Left lung (tissue), 14 donors: ENCODE measurements at places on chromosomes 3 and 15. TPM values are rescaled to one million over a fixed set of nuclear protein-coding genes. Genes with fewer than 3 reads are reported as not detected.
A peak's percentile ranks its signal among the peaks of the same experiment; 100 is the strongest.

DNA sequence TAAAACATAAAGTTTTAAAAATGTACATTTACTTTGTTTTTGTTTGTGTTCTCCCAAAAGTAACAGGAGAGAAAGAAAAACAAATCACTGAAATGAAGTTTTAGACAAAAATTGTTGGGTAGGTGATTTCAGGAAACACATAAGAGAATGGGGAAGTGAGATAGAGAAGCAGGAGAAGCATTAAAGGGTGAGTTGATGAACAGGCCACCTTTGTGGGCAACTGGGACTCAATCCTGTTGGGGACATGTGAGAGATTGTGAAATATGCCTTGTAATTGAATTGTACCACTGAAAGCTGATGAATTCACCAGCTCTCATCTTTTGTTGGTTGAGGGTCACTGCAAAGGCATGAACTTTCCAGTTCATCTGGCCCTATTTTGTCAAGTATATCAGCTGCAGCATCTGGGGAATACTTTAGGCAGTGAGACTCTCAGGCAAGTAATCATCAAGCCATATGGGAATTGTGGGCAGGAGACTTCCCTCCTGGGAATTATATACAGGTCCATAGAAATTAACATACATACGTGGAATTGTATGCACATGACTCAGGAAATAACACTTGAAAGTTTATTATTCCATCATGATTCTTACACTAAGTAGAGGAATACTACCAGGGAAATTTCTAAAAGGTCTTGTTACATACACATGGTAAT lies 181.0 kb downstream of the ZBBX start:
- no peak for DNase-seq

DNA sequence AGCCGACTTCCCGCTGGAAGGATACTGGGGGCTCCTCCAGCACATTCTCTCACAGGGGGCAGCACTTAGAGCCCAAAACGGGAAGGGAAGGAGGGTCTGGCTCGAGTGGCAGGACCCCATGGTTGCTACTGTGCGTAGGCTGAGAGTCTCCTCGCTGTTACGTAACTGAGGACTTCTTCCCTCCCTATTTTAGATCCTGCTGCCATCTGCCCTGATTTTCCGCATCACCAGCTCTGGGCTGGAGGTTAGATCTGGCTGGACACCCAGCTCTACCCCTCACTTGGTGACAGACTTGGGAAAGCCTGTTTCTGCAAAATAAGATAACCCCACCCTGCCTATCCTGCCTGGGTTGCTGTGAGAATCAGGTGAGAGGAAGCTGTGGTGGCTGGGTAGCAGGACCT lies 47.7 kb downstream of the BDH1 start:
- no peak for DNase-seq

The ATOSA gene
- polyA plus RNA-seq = 79.0 TPM

The ZNF620 gene
- polyA plus RNA-seq = 7.5 TPM

DNA sequence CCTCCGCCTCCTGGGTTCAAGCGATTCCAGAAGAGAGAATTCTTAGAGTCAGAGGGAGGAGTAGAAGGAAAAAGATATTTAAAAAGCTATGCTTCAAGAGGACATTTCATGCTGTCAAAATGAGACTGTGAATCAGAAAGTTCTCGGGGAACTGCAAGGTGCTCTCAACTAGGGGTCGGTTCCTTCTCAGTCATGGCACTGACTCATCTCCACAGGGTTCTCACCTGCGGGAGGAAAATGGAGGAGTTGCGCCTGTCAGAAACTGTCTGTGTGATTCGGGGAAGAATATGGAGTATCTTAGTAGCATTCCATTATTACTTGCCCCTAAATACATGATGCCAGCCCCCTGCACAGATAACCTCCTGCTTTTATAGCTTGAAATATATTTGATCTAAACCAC lies 47.4 kb downstream of the APH1B start:
- DNase-seq = no peak

The FILIP1L gene
- polyA plus RNA-seq = 10.6 TPM

The ZIC1 gene
- polyA plus RNA-seq = not detected

The NEK10 gene
- 7.7 TPM for polyA plus RNA-seq

- DNase-seq = peak; percentile 38
Measured at GRCh38 chr15:33700695-33701303, 267.5 kb upstream of the CHRM5 start.

DNA sequence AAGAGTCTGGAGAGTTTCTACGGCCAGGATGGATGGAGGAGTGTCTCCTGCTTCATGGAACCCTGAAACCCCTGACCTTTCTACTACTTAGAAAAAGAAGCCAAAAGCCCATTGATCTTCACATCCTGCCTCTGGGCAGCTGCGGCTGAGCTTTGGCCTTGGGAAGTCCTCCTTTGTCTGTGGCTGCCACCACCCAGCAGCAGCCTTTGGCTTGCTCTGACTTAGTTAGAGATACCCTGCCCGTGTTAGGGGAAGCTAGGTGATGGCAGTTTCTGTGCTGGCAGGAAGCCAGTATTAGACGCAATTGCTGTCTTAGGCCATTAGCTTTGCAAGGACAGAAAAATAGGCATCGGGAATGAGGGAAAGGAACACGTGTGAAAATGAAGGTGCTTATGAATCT lies 18.8 kb downstream of the APH1B start:
- no peak for DNase-seq
